ENCODE measurements at places on chromosomes 7 and 10.
A peak's percentile ranks its signal among the peaks of the same experiment; 100 is the strongest.

GRCh38 chr7:76073335-76073990 is 25.6 kb downstream of the MDH2 start:
- DNase-seq, result no peak

DNA sequence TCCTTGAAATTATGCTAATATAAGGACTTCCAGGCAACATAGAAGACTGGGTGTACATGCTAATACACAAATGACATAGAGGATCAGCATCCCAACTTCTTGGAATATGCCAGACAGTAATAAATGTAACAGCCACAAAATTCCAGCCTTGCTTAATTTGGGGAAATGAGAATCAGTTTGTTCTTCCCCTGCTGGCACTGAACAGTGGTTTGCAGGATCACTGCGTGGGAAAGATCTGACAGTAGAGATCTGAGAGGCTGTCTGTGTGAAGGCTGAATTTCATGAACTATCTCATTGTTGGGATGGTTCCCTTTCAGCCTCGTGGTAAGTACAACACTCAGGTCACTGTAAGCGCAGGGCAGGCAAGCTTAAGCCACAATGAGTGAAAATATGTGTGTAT is 1078.0 kb downstream of the LRMDA start:
- no peak for DNase-seq

- DNase-seq, result no peak
These were observed 103.1 kb upstream of the PLXDC2 start for GRCh38 chr10:19713159-19713558.

- no peak for DNase-seq
These were observed 14.1 kb downstream of the CREM start for GRCh38 chr10:35140727-35141126.

DNA sequence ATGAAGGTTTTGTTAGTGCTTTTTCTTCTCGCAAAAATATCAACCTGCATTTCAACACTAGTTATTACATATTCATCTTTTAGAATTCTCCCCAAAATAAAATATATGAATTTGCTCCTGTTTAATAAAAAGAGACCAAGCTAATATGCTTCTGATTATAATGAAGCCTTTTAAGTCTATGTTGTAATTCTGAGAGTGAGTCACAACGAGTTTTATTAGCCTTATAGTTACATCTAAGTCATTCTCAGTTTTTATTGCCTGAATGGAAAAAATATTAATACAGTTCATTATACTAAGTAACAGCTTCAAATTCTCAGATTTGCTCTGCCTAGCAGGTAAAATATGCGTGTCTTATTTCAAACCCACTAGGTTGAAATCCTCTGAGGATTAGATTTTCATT is 152.4 kb upstream of the CELF2 start:
- DNase-seq, result no peak

DNA sequence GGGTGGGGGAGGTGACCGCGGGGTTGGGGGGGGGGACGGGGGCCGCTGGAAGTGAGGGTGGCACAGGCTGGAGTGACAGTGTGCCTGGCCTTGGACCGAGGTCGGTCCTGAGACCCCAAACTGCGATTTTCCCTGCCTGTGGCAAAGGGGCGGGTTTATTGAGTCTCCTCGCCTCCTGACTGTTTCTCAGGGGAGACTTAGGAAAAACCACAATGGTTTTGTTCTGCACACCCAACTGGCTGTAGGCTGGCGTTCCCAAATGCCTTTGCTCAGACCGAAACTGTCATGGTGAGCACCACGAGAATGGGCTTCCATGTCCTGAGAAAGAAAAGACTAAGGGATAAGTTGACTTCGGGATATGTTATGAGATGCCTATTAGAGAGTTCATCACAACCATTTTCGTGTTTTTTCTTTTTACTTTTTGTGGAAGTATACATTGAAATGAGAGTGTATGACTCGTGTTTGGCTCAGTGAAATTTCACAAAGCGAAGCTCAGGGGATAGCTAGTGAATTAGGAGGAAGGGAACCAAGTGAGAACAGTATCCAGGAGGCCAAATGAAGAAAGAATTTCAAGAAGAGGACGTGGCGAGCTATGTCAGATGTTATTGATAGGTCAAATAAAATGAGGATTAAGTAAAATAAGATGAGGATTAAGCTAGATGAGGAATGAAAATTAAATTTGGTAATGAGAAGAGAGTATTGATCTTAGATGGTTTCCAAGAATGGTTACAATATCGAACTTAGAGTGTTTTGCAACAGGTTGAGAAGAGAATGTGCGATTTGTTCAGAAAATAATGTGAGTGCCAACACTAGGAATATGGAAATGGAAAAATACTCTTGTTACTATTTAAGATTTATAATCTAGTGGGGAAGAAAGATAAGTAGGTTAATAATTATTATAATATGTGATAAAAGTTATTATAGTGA is 918 bp downstream of the NET1 start:
- DNase-seq, result peak; percentile 36

GRCh38 chr10:128916383-128916782 is 550.7 kb upstream of the MGMT start:
- DNase-seq, result no peak

GRCh38 chr7:21184942-21185652 is 242.8 kb upstream of the SP4 start:
- no peak for DNase-seq

- no peak for DNase-seq
These were observed 312.6 kb downstream of the IPMK start for GRCh38 chr10:57955076-57955475.

- DNase-seq, result no peak
These were observed 227.0 kb downstream of the BUB3 start for GRCh38 chr10:123381224-123381623.

GRCh38 chr7:138625849-138626230 is 75.3 kb downstream of the SVOPL start:
- no peak for DNase-seq

DNA sequence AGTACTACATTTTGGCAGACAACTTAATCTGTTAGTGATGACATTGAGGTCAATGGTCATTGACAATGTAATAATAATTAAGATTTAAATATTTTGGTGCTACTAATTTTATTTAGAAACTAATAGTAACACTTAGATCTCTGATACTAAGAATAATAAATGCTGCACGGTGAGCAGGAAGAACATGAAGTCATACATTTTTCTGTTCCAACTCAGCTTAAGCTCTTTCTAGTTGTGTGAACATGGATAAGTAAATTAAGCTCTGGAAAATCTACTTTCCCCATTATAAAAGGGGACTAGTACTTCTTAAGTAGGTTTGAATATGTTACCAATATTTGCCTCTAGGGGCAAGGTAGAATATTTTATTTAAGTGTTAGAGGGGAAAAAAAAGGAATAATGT is 65.9 kb upstream of the MEOX2 start:
- DNase-seq, result no peak

GRCh38 chr7:124907490-124907889 is 22.1 kb downstream of the POT1 start:
- no peak for DNase-seq

Data from MG63 (cell line).